ENCODE measurements at places on chromosomes 3 and 15. TPM values are rescaled to one million over a fixed set of nuclear protein-coding genes. Genes with fewer than 3 reads are reported as not detected.

The CYP19A1 gene
- not detected for total RNA-seq

The TRIM59 gene
- 8.1 TPM for total RNA-seq

The RBP2 gene
- total RNA-seq: not detected

The RPL14 gene
- 343 TPM for total RNA-seq
